Myocyte (in vitro differentiated cells): ENCODE measurements at places on chromosomes 6 and 20.
A peak's percentile ranks its signal among the peaks of the same experiment; 100 is the strongest.

- DNase-seq, result no peak
Measured at GRCh38 chr6:41531591-41532582, 14.3 kb upstream of the FOXP4 start.

DNA sequence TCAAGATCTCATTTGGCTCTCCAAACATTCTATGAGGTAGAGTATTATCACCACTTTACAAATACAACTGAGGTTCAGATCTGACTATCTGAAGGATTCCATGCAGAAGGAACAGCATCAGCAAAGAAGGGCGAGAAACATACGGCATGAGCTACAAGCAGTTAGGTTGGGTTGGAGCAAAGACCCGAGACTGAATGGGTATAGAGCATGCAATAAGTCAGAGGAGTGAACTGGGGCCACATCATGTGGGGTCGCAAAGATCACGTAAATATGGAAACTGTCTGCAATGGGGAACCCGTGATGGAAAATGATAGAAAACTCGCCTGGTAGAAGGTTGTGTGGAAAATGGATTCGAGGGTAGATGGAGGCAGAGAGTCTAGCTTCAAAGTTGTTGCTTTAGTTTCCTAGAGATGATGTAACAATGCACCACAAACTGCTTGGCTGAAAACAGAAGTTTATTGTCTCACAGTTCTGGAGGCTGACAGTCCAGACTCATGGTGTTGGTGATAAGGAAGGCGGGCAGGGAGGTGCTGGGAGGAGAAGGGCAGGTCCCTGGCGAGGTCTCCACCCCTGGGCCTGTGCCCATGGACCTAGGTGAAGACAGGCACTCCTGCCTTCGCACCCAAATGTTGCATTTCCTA is 44.3 kb upstream of the BCLAF1 start:
- no peak for DNase-seq

DNA sequence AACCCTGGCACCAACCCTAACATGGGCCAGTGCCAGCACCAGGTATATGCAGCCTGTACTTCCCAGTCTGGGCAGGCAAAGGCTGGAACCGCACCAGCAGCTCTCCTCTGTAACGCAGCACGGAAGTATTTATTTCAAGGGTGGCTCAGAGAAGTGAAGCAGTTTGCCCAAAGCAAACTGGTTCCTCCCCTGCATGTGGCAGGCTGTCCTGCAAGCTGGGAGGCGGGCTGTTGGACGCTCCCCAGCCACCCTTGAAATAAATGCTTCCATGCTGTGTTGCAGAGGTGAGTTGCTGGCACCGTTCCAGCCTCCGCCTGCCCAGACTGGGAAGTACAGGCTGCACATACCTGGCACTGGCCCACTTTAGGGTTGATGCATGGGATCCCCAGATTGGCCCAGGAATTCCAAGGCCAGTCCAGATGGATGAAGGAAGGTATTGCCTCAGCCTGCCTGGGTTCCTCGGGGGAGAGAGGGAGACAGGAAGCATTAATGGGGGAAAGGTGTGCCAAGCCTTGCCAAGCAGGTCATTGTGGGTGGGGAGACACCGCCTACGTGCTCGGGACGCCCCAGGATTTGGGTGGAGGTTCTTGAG is 49.8 kb downstream of the PPARD start:
- no peak for DNase-seq

GRCh38 chr6:133245422-133245903 is 4.3 kb downstream of the EYA4 start:
- peak; percentile 36 for DNase-seq

DNA sequence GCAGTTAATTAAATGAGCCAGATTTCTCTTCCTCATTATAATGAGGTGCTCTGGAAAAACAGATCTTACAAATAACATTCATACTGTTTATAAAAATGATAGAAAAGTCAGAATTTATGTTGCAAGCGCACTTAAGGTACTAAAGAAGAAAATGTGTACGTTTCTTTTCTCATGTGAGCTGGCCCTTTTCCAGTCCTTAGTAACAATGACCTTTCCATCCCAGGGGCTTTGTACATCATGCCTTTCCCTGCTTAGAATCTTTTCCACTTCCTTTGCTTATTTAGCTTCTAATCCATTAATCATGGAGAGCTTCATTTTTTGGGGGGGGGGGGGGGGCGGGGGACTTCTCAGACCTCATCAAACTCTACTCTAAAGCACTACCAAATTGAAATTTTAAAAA is 4.8 kb downstream of the FBXO5 start:
- no peak for DNase-seq

DNA sequence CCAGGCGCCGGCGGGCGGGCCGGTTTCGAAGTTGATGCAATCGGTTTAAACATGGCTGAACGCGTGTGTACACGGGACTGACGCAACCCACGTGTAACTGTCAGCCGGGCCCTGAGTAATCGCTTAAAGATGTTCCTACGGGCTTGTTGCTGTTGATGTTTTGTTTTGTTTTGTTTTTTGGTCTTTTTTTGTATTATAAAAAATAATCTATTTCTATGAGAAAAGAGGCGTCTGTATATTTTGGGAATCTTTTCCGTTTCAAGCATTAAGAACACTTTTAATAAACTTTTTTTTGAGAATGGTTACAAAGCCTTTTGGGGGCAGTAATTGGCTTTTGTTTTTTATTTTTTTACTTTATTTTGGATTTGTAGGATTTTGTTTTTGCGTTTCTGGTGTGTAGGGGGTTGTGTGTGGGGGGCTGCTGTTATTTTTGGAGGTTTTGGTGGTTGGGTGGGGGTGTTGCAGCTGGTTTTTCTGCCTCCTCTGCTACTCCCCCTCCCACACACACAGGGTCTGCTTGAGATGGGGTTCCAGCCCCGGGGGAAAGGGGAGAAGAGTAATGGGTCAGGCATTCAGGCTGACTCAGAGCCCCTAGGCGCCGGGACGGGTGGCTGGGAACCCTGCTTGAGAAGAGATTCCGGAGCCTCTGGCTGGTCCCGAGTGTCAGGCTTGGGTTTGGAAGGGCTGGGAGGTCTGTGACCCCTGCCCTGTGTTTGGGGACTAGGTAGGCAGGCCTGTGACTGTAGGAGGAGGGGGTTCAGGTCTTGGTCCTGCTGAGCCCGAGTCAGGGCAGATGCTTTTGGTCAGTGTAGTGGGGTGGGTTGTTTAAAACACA is 2.0 kb downstream of the CEBPB start:
- peak; percentile 91 for DNase-seq

- peak; percentile 75 for DNase-seq
Measured at GRCh38 chr6:125904871-125905270, 51.7 kb upstream of the HINT3 start.

- peak; percentile 26 for DNase-seq
Measured at GRCh38 chr20:7496394-7496991, 443.8 kb downstream of the HAO1 start.

- DNase-seq, result no peak
Measured at GRCh38 chr6:92714346-92714745, 705.0 kb downstream of the EPHA7 start.
